ENCODE measurements at places on chromosomes 7 and 10.

GRCh38 chr7:16398146-16399017 is 23.0 kb downstream of the CRPPA start:
- H3K36me3 ChIP-seq = peaks cover 39% of the 10 kb centered on the region
- H3K4me1 ChIP-seq = no peaks in the 10 kb centered on the region
- H3K27me3 ChIP-seq = peaks cover 19% of the 10 kb centered on the region
- H3K4me3 ChIP-seq = peak overlapping the region; percentile 47

DNA sequence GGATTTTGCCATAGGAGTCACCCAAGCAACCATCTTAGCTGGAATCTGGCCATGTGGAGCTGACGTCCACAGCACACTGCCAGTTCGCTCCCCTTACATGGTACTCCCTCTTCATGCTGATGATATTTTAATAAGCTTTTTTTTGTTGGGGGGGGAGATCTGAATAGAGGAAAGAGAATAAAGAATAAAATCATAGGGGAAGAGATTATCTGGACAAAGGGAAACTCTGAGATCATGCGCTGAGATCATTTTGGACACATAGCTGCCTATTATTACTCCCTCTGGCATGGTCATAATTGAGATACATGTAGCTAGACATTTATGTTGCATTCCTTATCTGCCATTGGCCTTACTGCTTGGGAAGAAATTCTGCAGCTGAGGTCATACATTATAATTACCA is 282.7 kb downstream of the HTR7 start:
- DNase-seq = no peak
- H3K27me3 ChIP-seq = no peaks in the 10 kb centered on the region
- H3K4me3 ChIP-seq = no peak overlapping the region
- H3K4me1 ChIP-seq = peaks cover 5% of the 10 kb centered on the region
- H3K27ac ChIP-seq = no peak overlapping the region

DNA sequence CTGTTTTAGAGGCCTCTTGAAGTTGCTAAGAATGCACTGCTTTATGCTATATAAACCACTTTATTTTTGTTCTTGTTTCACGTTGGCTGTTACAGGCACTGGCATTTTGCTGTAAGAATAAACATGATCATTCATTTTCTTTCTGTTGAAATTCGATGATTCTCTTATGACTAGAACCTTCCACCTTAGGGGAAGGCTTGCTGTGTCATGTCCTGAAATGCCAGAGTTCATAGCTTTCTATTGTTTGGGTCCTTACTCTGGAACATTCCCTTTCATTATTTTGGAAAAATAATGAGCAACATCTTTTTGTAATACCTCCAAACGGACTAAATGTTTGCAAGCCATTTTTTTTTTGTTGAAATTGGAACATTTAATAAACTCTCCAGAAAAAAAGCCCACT is 495.1 kb upstream of the POT1 start:
- H3K36me3 ChIP-seq = no peaks in the 10 kb centered on the region
- H3K27ac ChIP-seq = no peak overlapping the region
- no peak overlapping the region for H3K4me3 ChIP-seq
- no peaks in the 10 kb centered on the region for H3K4me1 ChIP-seq
- no peaks in the 10 kb centered on the region for H3K27me3 ChIP-seq

DNA sequence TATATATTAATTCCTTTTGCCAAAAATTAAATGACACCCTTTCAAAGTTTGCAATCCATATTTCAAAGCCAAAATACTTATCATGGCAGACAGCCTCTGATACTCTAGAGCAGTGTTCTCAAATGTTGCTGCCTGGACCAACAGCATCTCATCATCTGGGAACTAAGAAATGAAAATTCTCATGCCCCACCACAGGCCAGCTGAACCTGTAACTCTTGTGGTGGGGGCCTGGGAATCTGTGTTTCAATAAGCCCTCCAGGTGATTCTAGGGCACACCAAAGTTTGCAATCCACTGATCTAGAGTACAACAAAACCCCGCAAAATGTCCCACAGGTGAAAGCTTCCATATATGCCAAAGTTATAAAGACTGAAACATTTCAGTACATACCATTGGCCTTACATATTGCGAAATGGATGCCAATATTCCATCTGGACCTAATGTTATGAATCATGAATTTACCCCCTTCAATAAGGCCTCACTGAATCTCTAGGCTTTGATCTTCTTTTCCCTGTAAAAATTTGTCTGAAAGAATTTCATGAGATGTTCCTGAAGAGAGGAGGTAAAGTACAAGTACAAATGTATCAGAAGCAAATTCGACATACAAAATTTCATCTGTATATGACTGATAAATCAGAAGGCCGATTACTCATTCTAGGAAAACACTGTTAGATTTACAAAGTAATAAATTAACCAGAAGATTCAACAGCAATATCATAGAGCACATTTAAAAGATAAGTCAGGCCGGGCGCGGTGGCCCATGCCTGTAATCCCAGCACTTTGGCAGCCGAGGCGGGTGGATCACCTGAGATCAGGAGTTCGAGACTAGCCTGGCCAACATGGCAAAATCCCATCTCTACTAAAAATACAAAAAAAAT is 25.3 kb upstream of the EPC1 start:
- no peak overlapping the region for H3K4me3 ChIP-seq
- DNase-seq = no peak
- H3K27ac ChIP-seq = no peak overlapping the region
- H3K27me3 ChIP-seq = no peaks in the 10 kb centered on the region
- H3K4me1 ChIP-seq = peaks cover 5% of the 10 kb centered on the region
- no peaks in the 10 kb centered on the region for H3K36me3 ChIP-seq

GRCh38 chr10:12709000-12709401 is 292.5 kb downstream of the CCDC3 start:
- DNase-seq = no peak
- no peak overlapping the region for H3K27ac ChIP-seq
- H3K4me1 ChIP-seq = peaks cover 16% of the 10 kb centered on the region
- peaks cover 4% of the 10 kb centered on the region for H3K27me3 ChIP-seq

DNA sequence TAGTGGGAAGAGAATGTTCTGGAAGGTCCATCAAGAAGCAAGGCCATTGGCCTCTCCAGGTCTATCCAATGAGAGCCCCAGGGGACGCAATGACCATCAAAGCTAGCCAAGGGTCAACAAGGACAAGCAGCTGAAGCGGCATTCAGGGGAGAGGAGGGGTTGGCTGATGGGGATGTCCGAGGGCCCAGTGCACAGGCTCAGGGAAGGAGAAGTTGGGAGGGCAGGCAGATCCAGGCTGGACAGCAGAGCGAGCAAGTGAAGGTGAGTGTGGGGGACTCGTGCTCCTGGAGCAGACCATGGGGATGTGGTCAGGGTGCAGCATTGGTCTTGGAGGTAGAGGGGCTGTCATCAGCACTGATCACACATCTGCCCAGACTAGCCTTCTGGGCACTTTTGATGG is 275.4 kb upstream of the TCERG1L start:
- no peak overlapping the region for H3K4me3 ChIP-seq
- H3K27ac ChIP-seq = no peak overlapping the region
- H3K27me3 ChIP-seq = peaks cover 9% of the 10 kb centered on the region
- H3K36me3 ChIP-seq = peaks cover 7% of the 10 kb centered on the region
- H3K4me1 ChIP-seq = no peaks in the 10 kb centered on the region

Data from endothelial cell (in vitro differentiated cells).